ENCODE measurements at places on chromosomes 13 and 19.

GRCh38 chr19:3440082-3440481, 40.2 kb downstream of the SMIM24 start:
- DNase-seq, result peak; percentile 37

DNA sequence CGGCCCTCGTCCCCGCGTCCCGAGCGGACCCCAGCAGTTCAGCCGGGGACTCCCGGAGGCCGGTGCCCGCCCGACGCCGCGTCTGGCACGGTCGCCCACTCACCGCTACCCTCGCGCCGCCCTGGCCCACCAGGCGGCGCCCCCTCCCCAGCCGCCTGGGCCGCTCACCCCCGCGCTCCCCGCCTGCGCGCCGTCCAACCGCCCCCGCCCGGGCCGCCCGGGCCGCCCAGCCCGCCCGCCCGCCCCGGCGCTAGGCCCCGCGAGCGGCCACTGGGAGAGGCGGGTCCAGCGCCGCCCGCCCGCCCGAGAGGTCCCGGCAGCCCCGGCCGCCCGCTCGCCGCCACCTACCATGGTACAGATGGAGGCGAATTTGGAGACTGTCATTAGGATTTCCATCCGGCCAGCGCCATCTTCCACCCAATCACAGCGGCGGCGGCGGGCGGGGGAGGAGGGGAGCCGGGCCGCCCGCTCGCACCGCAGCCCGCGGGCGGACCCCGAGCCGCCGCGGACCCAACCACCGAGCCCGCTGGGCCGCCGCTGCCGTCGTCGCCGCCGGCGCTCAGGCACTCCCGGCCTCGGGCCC, at the start of gene USP12:
TSS of gene USP12 (minus strand) at position 568 of the 583 bp plus-strand sequence. CDS start at position 396, 172 bp downstream.
- DNase-seq, result no peak

GRCh38 chr19:48714759-48715675, 4.5 kb downstream of the MAMSTR start:
- no peak for DNase-seq

- DNase-seq, result no peak
Measured at GRCh38 chr19:48795685-48796070, 15.2 kb downstream of the BCAT2 start.

DNA sequence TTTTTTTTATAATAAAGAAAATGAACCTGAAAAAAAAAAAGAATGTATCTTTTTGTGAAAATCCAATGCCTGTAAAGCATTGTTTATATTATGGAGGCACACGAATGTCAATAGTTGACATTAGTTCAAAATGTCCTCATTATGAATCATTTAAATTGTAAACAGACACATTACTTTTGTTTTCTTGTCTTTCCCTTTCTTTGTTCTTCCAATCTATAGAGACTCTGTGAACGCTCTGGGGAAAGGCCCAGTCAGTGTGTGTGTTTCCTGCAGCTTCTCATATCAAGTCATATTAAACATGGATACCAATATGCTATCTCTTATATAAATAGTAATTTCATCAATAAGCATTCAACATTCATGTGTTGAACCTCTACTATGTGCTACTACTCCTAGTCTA, 193.1 kb downstream of the KCTD12 start:
- no peak for DNase-seq

DNA sequence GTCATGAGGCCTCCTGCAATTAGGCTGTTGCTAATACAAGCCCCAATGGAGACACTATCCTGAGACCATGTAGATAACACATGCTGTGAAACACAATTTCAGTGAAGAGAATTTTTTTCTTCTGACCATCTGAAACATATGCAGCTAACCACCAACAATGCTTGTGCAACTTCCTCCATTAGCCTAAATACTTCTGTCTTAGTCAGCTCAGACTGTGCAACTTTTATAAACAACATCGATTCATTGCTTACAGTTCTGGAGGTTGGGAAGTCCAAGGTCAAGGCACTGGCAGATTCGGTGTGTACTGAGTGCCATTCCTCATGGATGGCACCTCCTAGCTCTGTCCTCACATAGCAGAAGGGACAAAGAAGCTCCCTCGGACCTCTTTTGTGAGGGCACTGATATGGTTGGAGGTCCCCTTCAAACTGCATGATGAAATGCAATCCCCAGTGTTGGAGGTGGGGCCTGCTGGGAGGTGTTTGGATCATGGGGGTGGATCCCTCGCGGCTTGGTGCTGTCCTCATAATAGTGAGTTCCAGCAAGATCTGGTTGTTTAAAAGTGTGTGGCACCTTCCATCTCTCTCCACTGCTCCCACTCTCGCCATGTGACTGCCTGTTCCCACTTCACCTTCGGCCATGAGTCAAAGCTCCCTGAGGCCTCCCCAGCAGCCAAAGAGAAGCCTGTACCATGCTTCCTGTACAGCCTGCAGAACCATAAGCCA, 27.7 kb downstream of the STK24 start:
- DNase-seq, result peak; percentile 47

DNA sequence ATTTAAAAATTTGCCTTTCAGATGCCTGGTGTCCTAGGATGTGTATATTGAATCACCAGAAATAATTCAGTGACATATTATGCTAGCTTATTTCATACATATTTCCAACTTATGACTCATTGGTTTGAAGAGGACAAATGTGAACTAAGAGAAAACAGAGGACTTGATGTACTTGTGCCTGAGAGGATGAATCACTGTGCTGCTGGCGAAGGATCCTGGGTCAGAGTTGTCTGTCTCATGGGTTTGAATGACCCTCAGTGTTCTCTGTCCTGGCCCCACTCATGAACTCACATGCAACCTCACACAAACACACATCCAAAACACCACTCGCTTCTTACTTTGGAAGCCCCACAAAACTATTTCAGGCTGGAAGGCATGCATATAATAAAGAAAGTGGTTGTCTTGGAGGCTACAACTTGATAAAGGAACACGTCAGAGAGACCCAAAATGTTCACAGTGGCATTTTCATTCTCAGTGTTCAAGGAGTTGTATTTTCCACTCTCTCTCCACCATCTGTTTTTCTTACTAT, 129.0 kb upstream of the SPRY2 start:
- DNase-seq, result peak; percentile 39

GRCh38 chr13:46160065-46160464, 21.9 kb downstream of the LCP1 start:
- DNase-seq, result no peak
